LHCN-M2 (cell line): ENCODE measurements at places on chromosomes 2 and 18. TPM values are rescaled to one million over a fixed set of nuclear protein-coding genes. Genes with fewer than 3 reads are reported as not detected.

Gene CDKL4
- total RNA-seq = 0.19 TPM in 1 of 2 replicates, not detected in the other

Gene LONRF2
- not detected in 2 replicates for total RNA-seq

Gene EN1
- total RNA-seq = 2.9 and 4.5 TPM in 2 replicates

Gene DYNAP
- total RNA-seq = not detected in 2 replicates

Gene SCTR
- total RNA-seq = not detected in 2 replicates

Gene CCDC121
- total RNA-seq = 2.2 and 2.9 TPM in 2 replicates

Gene RUFY4
- total RNA-seq = not detected in 2 replicates

Gene HOXD4
- total RNA-seq = not detected in 2 replicates

Gene INPP1
- total RNA-seq = 12.5 and 15.8 TPM in 2 replicates

Gene MBD2
- total RNA-seq = 24.9 and 28.5 TPM in 2 replicates

Gene WDR12
- 33.5 and 41.0 TPM in 2 replicates for total RNA-seq

Gene CFC1
- not detected in 2 replicates for total RNA-seq

Gene PID1
- 32.3 and 35.6 TPM in 2 replicates for total RNA-seq

Gene ANKRD30BL
- not detected in 2 replicates for total RNA-seq

Gene SERPINB5
- total RNA-seq = not detected in 2 replicates

Gene ME2
- total RNA-seq = 33.3 and 39.0 TPM in 2 replicates

Gene PROKR1
- total RNA-seq = not detected in 2 replicates

Gene EGR4
- total RNA-seq = not detected in 2 replicates

Gene TUBB6
- 726 and 794 TPM in 2 replicates for total RNA-seq

Gene NABP1
- 50.3 and 62.9 TPM in 2 replicates for total RNA-seq

Gene POTEJ
- not detected in 2 replicates for total RNA-seq

Gene PASK
- 8.3 and 8.5 TPM in 2 replicates for total RNA-seq

Gene UGT1A4
- total RNA-seq = not detected in 2 replicates

Gene G6PC2
- total RNA-seq = not detected in 2 replicates

Gene ITGA4
- total RNA-seq = 18.9 and 19.2 TPM in 2 replicates

Gene SCYGR4
- not detected in 2 replicates for total RNA-seq

Gene MGAT4A
- total RNA-seq = 0.17 TPM in 1 of 2 replicates, not detected in the other

Gene MRO
- total RNA-seq = not detected in 2 replicates

Gene MEP1B
- not detected in 2 replicates for total RNA-seq

Gene COLEC12
- 0.32 and 1.1 TPM in 2 replicates for total RNA-seq

Gene PCARE
- not detected in 2 replicates for total RNA-seq

Gene IL18RAP
- not detected in 2 replicates for total RNA-seq

Gene CHRND
- total RNA-seq = 1.1 and 7.1 TPM in 2 replicates

Gene ROCK1
- 28.3 and 31.1 TPM in 2 replicates for total RNA-seq

Gene LYG2
- total RNA-seq = not detected in 2 replicates

Gene NEDD4L
- 18.1 and 19.1 TPM in 2 replicates for total RNA-seq

Gene GCG
- total RNA-seq = 0.17 TPM in 1 of 2 replicates, not detected in the other

Gene SPATA3
- total RNA-seq = not detected in 2 replicates

Gene EVX2
- total RNA-seq = not detected in 2 replicates

Gene DLX1
- total RNA-seq = 4.6 and 5.6 TPM in 2 replicates
